ENCODE measurements at places on chromosomes 11 and 22.

- no peak for DNase-seq
Observed at GRCh38 chr11:116312570-116313391, 460.0 kb downstream of the BUD13 start.

GRCh38 chr11:8247312-8247711 is 16.4 kb downstream of the LMO1 start:
- DNase-seq = no peak

DNA sequence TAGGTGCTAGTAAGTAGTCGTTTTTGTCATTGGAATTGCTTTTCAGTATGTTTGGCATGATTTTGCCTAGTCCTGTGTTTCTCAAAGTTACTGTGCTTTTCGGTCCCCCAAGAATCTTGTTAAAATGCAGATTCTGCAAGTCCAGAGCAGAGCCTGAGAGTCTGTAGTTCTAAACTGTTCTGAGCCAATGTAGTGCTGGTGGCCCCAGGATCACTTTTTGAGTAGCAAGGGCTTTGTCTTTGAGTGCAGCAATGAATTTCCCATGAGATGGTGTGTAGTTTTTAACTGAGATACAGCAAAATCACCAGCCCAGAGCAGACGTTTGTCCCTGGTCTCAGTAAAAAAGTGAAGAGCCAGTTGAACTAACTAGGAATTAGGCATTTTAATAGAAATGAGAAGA is 122.4 kb downstream of the NCAM1 start:
- DNase-seq = no peak

- no peak for DNase-seq
Observed at GRCh38 chr11:112467721-112468120, 207.1 kb upstream of the PLET1 start.

GRCh38 chr11:134346101-134346975 is 14.6 kb downstream of the GLB1L2 start:
- DNase-seq = no peak

DNA sequence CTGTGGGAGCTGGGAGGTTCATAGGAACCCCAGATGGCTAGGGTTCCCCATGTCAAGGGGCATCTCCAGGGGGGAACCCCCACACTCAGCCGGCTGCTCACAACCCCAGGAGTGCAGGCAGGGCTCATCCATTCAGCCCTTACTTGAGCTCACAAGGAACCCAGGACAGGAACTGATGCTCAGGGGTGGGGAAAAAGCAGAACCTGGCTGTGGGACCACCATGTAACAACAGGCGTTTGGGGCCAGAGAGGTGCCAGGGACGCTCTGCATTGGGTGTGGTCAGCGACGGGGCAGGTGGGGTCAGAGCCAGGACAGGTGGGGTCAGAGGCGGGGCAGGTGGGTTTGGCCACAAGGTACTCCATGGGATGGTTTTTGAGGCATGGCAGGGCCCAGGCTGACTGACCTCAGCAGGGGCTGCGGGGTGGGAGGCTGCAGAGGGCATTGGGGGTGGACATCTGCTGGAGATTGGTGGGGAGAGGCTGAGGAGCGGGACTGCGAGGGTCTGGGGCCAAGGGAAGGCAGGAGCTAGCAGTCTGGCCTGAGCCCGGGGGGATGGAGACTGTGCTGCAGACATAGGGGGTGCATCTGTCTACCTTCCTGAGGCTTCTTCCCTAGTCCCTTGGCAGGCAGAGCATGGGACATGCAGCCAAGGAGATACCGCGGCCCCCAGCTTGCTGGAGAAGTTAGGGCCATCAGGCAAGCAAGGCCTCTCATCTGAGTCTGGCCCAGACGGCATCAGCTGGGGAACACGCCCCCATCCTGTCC is 34.0 kb upstream of the CARS1 start:
- DNase-seq = no peak

- no peak for DNase-seq
Observed at GRCh38 chr11:120125024-120125423, 12.9 kb downstream of the TRIM29 start.

DNA sequence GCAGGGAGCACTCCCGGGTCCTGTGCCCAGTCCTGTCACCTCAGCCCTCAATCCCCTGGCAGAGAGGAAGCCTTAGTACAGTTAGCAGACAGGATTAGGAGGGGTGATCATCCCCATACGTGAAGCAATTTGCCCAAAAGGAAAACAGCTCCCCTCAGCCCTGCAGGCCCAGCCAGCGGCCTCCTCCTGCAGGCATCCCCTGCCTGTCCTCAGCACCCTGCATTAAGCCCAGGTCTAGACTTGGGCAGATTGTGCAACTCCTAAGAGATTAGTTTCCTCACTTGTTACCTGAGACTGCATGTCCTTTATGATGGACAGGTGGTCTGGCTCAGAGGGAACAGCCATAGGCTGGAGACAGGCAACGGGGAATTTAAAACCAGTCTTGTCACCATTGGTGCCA is 95.5 kb upstream of the TMEM45B start:
- DNase-seq = no peak

DNA sequence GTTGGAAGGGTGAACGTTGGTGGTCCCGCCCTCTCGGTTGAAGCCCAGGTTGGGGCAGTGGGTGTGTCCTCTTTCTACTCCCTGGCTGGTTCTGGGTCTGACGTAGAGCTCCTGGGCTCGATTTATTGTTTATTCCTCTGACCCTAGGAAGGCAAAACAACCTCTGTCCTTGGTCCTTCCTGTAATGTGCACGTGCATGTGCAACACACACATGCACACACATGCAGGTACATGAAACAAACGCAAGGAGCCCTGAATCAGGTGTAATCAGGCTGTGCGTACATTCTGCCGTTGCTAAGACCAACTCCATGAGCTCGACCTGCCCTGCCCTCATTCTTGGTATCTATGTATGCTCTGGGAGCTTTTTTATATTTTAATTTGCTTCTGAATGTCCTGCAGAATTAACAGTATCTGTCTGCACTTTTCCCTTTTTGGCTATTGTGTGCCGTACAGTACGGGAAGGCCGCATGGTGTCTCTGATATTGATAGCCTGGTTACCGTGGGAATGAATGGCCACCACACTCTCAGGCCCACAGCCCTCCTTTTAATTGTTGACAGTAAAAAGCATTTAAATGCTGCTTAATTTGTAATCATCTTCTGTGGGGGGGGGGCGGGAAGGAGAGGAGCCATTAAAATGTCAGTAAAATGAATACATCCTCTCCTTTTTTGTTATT is 66.0 kb upstream of the NNMT start:
- DNase-seq = no peak

DNA sequence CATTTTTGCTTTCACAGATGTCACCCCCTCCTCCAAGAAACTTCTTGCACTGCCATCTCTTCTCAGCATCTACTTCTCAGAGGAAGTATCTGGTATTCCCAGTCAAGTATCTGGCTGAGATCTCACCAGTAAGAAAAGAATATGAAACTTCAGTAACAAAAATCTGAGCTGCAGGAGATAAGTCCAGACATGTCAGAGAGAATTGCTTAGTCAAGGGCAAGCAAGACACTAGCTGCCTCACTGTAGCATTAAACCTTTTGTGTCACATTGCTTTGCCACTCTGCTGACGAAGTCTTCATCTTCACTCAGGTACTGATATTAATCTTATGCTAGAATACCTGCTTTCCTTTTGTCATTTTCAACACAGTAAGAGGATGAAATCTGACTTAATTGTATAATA is 70.6 kb upstream of the ZC3H12C start:
- DNase-seq = no peak

DNA sequence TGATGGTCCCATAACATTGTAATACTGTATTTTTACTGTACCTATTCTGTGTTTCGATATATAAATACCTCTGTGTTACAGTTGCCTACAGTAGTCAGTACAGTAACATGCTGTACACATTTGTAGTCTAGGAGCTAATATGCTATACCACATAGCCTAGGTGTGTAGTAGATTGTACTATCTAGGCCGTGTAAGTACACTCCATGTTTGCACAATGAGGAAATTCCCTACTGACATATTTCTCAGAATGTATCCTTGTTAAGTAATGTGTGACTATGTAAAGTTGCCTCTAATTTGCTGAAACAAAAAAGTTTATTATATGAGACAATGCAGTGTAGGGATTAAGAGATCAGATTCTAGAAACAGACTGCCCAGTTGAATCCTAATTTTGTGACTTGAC is 21.3 kb downstream of the CAPRIN1 start:
- no peak for DNase-seq

DNA sequence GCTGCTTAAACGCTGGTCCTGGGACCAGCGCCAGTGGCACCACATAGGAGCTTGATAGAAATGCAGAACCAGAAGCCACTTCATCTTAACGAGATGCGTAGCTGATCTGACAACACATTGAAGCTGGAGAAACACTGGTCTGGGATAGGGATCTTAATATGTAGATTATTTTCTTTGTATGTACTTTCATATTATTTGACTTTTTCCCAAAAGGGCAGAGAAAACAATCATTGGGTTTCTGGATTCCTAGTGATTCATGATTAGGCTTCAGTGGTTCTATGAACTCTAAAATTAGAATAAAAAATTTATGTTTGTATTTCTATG is 12.3 kb downstream of the MPEG1 start:
- no peak for DNase-seq

DNA sequence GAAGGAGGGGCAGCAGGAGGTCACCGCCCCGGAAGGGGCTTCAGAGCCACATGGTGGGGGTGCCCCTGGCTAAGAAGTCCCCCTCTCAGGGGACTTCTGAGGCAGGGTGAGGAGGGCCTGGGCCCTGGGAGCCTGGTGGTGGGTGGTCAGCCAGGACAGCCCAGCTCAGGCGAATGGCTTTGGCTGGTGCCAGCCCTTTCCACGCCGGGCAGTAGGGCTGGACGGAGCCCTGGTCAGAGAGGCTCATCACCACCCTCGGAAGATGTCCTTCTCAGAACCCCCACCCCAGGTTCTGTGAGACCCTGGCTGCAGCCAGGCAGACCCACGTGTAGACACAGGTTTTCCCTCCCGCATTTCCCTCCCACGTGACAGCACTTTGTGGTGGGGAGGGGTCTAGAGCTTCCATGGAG is 35.9 kb downstream of the OSBPL5 start:
- no peak for DNase-seq

DNA sequence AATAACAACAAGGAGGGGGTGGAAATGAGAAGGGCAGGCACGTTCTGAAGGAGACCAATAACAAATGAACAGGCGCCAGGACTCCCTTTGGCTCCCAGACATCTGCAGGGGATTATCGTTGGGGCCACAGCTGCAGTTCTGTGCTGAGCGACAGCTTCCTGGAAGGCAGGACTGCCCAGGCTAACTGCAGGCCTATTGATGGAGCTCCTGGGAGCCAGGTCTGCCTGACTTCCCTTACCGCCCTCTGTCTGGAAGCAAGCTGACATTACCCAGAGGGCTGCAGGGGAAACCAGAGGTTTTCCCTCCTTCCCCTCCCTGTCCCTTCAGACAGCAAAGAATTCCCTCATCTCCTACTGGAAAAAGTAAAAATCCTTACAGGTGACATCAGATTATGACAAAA is 5.0 kb downstream of the DRD2 start:
- DNase-seq = no peak

DNA sequence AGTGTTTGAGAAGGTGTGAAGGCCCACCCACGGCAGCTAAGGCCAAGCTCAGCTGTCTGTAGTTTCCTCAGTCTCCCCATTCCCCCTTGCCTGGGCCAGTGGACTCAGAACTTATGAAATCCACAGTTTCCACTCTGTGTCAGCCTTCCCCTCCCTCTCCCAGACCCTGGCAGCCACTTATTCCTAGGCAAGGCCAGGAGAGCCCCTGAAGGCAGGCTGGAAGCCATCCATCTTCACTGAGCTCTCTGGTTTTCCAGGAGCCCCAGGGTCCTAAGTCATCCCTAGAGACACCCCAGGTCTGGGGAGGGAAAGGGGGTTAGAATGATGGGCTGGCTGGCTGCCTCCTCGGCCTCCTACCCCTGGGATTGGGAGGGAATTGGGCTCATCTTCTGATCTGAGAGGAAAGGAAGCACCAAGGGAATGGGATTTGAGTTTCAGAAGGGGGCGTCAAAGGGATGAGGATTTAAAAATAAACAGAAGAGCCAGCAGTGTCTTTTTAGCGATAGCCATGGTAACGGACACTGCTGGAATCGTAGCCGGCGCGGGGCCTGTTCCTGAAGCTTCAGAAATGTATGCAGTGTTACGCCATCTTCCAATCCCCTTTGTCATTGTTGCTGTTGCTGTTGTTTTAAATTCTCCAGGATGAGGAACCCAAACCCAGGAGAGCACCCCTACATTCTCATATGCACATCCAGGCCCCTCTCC is 561.1 kb upstream of the CADM1 start:
- DNase-seq = no peak

- no peak for DNase-seq
Observed at GRCh38 chr22:19275919-19276600, 15.5 kb downstream of the CLTCL1 start.

GRCh38 chr11:93514712-93515111 is 28.5 kb downstream of the SMCO4 start:
- no peak for DNase-seq

DNA sequence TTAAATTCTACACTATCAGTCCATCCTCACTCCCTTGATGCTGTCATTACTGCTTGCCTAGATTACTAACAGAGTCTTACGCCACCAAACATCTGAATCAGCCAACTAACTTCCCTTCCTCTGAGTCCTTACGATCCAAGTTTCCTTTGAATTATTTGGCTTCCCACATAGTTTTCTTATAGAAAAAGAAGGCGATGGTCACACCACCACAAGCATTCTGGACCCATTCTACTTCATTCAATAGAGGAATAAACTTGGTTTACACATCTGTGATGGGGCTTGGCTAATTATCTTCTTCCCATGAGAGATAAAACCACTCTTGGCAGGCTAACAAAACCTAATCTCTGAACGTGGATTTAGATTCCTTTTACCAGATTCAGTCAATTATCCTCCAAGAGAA is 35.0 kb downstream of the INTS4 start:
- no peak for DNase-seq

DNA sequence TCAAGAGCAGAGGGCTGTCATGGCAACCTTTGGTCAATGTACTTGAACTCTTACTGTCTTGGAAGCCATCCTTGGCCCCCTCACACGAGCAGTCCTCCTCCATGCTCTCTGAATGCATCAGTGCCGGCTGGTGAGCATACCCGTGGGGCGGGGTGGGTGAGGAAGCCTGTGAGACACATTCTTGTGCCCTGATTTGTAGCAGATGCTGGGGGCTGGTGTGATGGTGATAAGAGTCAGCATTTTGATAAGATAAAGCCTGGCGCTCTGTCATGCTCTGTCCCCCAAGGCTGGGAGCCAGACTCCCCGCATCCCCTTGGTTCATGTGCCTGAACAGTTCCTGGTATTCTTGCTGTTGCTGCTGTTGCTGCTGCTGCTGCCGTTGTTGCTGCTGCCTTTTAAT is 20.5 kb upstream of the APOA1 start:
- no peak for DNase-seq

GRCh38 chr11:2744166-2744565 is 44.4 kb upstream of the KCNQ1OT1 start:
- DNase-seq = no peak

DNA sequence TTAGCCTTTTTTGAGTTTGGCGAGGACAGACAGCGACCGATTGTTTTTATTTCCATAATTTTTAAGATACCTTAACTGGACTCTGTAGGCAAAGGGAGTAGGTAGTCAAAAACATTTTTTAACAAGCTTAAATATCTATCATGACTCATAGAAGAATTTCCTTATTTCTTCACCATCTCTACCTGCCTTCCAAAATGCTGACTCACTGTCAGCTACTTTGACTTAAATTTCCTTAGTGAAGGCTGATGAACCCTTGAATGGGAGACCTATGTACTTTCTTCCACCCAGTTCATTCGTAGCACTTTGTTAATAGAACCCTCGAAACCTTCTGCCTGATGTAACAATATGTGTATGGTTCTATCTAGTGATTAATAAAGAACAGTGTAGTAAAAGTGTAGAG is 1.1 kb upstream of the MTMR2 start:
- no peak for DNase-seq
